HCT116 (cell line): ENCODE measurements at places on chromosomes 3 and 15. TPM values are rescaled to one million over a fixed set of nuclear protein-coding genes. Genes with fewer than 3 reads are reported as not detected.

Gene GOLGA6L6
- total RNA-seq = not detected

Gene GCNT3
- total RNA-seq = 5.6 TPM

Gene CHL1
- total RNA-seq = not detected

Gene ANKDD1A
- total RNA-seq = 8.1 TPM

Gene DIPK2A
- total RNA-seq = 11.0 TPM

Gene TRPM1
- total RNA-seq = not detected

Gene SPESP1
- not detected for total RNA-seq

Gene TM4SF4
- 0.91 TPM for total RNA-seq

Gene EPHA3
- total RNA-seq = not detected
